ENCODE measurements at places on chromosomes 1 and 21.
A peak's percentile ranks its signal among the peaks of the same experiment; 100 is the strongest.

DNA sequence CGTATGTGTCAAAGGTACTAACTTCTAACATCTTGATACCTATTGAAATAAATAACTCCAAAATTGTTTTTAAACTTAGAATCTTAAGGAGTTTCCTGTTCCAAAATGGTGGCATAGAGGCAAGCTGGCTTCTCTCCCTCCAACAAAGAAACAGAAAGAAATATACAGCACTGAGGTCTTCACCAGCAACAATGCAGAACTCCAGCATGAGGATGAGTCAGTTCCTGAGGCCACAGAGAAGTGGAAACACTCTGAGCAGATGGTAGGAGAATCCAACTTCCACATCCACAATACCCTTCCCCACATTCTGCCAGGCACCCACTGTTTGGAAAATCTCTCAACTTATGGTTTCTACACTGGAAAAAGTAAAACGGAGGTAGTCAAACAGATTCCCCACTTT is 12.2 kb upstream of the PPIH start:
- DNase-seq = no peak

DNA sequence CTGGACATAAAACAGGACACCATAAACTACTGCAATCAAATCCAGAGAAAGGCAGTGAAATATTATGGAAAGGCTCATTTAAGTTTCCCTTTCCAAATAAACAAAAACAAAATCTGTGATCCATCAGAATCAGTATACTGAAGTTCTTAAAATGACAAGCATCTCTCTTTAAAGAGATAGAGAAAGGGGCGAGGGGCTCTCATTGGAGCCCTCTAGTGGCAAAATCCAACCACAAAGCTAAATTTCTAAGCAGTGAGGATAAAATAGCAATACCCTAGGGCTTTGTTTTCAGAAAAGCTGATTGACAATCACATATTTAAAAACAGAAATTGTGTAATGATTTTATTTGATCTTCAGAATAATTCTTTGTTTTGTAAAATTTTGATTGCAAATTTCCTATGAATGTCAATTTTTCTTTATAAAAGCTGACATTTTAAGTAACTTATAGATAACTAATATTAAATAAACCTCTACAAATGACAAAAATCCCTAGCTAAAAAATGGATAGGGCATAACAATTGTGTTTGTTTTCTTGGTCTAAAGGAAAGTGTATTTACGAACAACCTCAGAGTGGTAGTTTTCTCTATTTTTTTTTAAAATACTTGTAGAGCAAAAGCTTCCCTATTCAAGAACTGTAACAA is 138.2 kb downstream of the COL24A1 start:
- DNase-seq = no peak

GRCh38 chr1:113630340-113631327 is 128.7 kb downstream of the PHTF1 start:
- no peak for DNase-seq

GRCh38 chr1:206544562-206545257 is 37.4 kb downstream of the RASSF5 start:
- DNase-seq = peak; percentile 77

GRCh38 chr1:206723805-206724472 is 39.2 kb downstream of the MAPKAPK2 start:
- no peak for DNase-seq

DNA sequence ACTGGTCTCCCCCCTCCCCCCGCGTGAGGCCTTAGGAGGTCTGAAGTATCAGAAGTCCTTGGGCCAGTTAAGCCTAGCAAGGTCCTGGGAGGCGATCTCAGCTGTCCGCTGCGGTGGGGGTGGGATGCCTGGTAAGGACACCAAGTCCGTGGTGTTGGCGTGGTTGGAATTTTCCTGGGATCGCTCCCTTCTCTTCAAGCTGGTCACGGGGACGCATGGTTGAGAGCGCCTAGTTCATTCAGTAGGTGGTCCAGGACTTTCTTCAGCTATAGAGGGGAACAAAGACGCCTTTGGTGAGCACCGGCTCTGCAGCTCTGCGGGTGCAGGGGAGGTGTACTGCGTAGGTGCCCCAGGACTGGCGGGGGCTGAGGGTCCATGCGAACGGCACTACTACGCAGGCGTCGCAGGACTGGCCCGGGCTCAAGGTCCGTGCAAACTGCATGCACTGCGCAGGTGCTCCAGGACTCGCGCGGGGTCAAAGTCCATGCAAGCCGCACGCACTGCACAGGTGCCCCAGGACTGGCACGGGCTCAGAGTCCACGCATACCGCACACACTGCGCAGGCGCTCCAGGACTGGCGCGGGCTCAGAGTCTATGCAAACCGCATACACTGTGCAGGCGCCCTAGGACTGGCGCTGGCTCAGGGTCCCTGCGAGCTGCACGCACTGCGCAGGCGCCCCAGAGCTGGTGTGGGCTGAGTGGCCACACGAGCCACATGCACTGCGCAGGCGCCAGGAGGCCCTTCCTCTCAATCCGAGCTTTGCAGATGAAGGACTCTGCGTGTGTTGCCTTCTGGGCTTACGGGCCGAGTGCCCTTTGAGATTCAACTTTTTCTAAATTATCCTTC is 36.6 kb upstream of the HMGN1 start:
- DNase-seq = peak; percentile 72

DNA sequence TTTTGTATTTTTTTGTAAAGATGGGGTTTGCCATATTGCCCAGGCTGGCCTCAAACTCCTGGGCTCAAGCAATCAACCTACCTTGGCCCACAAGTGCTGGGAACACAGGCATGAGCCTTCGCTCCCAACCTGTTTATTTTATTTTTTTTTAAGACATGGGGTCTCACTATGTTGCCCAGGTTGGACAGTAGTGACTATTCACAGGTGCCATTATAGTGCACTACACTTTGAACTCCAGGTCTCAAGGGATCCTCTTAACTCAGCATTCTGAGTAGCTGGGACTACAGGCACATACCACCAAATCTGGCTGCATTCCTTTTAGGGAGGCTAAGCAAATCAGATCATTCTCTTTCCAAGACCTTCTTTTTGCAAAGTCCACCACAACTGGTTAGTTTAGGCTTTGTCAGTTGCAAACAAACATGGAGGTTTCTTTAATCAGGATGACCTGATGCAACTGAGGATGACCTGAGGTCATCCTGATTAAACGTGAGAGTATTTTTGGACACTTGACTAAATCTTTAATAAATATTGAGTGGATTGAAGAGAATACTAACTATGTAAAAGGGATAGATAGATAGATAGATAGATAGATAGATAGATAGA is 30.0 kb upstream of the RALGPS2 start:
- no peak for DNase-seq

- DNase-seq = no peak
Observed at GRCh38 chr1:70994753-70995268, 52.8 kb downstream of the PTGER3 start.

DNA sequence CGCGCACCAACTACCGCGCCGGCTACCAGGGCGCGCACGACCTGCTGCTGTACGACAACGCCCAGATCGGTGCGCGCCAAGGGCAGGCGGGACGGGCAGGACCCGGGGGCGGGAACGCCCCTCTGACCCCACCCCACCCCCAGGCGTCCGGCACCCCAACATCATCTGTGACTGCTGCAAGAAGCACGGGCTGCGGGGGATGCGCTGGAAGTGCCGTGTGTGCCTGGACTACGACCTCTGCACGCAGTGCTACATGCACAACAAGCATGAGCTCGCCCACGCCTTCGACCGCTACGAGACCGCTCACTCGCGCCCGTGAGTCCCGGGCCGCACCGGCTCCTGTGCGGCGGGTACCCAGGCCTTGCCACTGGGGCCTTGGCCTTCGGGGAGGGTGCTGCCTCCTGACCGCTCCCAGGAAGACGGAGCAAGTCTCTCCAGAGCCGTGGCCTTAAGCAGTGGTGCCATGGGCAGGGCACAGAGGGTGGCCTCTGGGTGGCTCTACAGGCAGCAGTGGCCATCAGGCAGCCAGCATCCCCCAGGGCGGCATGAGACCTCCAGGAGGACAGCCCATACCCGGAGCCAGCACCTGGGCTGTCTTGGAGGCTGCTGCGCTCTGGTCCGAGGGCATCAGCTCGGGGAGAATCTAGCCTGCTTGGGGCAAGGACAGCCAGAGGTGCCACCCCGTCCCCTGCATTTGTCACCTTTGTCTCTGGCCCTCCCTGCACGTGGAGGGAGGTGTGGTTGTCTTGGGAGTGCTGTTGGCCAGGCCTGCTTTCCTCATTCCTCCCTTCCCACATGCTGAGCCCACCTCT is 8.1 kb upstream of the MMP23B start:
- DNase-seq = no peak

DNA sequence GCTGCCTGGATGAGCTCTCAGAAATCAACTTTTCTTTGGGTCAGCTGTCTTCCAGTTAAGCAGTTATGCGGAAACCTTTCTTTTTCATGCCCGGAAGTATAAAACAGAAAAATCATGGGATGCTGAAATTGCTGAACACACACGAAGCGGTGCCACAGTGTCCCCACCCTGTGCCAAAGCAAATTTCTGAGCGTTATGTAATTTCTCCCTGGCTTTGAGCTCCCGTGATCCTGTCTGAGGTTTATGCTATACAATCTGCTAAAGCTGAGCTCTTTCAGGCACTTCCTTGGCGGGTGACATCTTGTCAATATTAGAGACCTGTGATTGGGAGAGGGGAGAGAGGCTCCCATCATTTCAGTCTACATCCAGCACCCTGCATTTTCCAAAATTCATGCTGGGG is 201.7 kb downstream of the ROR1 start:
- DNase-seq = no peak

DNA sequence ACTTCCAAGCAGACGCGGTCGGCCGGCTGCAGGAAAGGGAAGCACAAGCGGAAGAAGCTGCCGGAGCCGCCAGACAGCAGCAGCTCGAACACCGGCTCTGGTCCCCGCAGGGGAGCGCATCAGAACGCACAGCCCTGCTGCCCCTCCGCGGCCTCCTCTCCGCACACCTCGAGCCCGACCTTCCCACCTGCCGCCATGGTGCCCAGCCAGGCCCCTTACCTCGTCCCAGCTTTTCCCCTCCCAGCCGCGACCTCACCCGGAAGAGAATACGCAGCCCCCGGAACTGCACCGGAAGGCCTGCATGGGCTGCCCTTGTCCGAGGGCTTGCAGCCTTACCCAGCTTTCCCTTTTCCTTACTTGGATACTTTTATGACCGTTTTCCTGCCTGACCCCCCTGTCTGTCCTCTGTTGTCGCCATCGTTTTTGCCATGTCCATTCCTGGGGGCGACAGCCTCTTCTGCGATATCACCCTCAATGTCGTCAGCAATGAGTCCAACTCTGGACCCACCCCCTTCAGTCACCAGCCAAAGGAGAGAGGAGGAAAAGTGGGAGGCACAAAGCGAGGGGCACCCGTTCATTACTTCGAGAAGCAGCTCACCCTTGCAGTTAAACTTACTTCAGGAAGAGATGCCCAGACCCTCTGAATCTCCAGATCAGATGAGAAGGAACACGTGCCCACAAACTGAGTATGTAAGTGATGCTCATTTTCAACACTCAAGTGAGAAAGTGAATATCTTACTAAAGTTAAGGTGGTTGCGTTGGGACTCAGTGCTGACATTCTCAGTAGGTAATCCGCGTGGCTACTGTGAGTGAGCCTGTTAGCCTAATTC is 25.5 kb downstream of the UTS2 start:
- DNase-seq = peak; percentile 10

DNA sequence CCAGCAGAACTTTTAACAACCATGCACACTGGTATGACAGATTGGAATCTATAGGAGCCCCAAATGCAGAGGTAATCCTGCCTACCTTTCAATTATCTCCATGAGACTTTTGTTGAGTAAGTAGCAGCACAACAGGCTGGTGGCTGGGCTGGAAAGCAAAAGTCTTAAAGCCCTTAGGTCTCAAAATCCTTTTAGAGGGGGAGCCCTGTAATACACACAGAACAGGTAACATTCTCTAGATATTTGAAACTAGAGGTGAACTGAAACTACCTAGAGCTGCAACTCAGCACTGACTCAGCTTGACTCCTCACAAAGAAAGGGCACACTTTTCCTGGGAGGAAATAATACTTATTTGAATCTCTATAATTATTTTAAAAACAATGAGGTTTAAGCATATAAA is 71.5 kb downstream of the CLCA4 start:
- DNase-seq = no peak

DNA sequence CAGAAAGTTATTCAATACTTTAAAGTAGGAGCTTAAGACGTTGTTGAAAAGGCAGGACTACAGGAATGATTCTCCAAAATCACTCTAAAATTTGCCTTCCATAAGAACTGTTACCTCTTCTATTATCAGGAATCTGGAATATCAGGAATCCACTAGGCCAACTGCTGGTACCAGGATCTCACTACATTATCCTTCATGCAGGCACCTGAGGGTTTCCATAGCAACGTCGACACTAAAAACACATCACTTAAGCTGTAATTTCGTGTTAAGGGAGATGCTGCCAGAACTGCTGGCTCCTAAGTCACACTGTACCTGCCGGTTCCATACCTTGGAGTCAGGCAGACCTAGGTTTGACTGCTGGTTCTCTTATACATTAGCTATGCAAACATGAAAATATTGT is 139.7 kb upstream of the C1orf87 start:
- DNase-seq = no peak

DNA sequence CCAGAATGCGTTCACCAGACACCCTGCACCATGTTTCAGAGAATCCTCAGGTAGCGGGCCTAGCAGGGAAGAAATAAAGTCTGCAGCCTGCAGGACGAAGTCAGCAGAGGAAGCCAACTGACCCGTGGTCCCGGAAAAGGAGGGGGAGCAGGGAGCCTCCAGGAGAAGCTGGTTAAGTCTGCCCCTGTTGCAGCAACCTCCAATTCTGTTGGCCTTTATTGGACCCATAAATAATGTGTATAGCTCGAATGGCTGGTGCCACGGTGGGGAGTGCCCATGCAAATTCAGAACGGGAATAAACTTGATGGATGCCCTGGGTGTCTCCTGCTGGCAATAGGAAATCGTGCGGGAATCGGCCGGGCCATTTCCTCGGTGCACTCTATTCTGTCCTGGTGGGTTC is 254.1 kb downstream of the AJAP1 start:
- no peak for DNase-seq

All from activated T-cell treated with anti-CD3 and anti-CD28 coated beads for 48 hours (primary cell).